ENCODE measurements at places on chromosomes 12 and 14.
A peak's percentile ranks its signal among the peaks of the same experiment; 100 is the strongest.

DNA sequence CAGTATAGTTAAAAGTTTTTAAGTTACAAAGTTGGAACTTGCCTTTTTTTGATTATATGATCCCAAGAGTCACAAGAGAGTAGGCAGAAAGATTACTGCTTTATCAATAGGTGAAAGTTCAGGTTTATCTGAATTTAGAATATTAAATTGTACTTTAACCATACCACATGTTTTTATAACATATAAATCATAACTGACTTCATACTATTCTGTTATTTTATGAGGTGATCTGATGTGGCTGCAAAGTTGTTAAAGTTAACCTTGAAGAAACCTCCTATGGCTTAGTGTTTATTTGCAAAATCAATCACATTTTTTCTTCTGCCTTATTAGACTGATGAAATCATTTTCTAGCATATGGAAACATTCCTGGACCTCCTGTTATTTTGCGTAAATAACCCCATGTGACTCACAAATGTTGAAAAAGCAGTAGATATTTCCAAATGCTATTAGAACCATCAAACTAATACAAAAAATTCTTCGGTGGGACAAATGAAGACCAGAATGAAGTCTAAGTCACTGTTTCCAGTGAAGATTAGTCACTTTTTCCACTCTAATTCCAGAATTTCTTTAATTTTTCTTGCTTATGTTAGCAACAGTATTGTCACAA is 132.1 kb downstream of the RAD51B start:
- DNase-seq, result no peak

DNA sequence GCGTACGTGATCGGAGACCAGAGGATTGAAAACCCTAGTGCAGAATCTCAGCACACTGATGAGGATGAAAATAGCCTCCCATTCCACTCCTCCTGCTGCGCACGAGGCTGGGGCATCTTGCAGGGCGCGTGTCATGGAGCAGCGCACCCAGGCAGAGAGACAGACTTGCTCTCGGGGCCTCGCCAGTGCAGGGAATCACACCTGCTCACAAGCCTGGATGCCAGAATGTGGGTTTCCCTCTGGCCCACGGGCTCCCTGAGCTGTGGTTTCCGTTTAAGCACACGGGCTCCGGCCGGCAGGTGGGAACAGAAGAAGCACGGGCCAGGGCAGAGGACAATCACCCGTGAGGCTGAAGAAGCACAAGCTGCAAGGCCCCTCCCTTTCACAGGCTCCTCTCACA is 2.0 kb downstream of the FGF6 start:
- no peak for DNase-seq

GRCh38 chr12:94740601-94741362 is 90.4 kb upstream of the TMCC3 start:
- DNase-seq, result peak; percentile 83

- DNase-seq, result peak; percentile 92
These were observed at the start of gene SAMD4A for GRCh38 chr14:54566410-54567223. Gene SAMD4A (plus strand): TSS chr14:54567128. CDS start chr14:54567917, 789 bp downstream.

DNA sequence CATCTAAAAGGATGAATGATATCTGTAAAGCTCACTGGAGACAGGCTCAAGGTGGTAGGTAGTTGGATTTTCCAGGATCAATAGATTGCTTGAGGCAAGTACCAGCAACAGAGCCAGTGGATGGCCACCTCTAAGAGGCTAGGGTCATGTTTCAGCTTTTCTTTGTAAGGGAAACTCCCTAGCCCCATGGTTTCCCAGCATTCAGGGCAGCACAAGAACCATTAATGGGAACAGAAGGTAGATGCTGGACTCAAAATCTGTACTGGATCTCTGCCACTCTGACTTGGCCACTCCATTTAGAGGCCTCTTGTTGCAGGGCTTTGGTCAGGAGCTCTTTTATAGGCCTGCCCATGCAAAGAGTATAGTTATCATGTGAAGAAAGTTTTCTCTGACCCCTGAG is 76.1 kb upstream of the DYRK2 start:
- no peak for DNase-seq

- DNase-seq, result peak; percentile 49
These were observed 1.5 kb downstream of the CHD4 start for GRCh38 chr12:6605421-6606330.

GRCh38 chr12:52230364-52231281 is 2.4 kb upstream of the KRT7 start:
- DNase-seq, result peak; percentile 50

DNA sequence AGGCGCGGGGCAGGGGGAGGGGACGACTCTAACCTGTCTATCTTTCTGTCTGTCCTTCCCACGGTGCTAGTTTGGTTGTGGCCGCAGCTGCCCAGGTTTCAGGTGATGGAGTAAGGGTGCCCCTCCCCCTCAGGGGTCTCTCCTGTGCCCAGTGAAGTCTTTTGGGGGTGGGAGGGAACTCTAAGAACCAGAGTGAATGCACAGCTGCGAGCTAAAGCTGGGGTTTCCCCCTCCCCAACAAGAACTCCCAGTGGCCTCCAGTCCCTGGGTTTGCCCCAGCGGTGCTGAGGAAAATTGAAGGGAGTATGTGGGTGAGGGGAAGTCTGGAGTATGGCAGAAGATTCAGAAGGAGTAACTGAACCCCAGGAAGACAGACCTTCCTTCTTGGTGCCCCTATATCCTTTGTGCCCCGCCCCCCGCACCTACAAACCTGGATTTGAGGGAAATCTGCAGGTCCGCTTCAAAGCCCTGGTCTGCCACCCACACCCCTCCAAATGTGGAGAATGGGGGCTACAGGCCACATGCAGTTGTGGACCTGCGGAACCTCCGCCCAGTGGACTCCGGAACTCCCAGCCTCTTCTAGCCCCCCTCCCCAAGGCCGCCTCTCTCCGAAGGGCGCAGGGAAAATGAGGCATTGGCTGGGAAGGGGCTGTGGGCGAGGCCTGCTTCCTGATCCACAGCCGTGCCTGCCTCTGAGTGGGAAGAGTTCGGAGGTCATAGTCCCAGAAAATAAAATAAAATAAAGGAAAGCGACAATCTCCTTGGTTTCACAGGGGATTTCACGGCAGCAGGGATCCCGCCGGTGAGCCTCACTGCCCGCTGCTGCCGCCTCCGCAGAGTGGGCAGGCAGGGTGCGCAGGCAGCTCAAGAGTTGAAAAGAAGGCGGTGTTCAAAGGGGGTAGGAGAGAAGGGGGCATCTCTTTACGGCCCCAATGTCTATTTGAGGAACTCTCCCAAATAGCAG is 3.4 kb upstream of the HOXC9 start:
- DNase-seq, result no peak

DNA sequence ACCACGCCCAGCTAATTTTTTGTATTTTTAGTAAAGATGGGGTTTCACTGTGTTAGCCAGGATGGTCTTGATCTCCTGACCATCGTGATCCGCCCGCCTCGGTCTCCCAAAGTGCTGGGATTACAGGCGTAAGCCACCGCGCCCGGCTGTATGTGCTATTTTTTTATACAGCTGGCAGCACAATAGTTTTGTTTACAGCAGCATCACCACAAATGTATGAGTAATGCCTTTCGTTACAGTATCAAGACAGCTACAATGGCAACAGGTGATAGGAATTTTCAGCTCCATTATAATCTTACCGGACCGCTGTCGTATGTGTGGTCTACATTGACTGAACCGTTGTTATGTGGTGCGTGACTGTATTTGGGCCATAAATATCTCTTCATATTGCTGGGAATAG is 11.6 kb upstream of the MDM2 start:
- no peak for DNase-seq

DNA sequence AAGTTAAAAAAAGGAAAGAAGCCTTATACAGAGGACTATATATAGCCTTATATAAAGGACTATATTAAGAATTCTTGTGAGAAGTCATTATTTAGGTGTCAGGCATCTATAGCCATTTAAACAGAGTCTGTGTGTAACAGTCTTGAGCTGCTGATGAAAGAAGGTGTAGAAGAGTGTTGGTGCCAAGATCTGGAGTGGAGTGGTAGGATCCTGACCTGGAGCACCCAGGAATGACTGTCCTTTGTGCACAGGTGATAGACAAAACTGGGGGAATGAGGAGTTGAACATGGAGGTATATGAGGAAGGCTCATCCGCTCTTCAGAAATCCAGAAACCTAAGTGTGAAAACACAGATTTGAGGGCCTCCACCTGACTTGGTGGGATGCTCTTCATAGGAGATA is 747.3 kb downstream of the NRXN3 start:
- peak; percentile 40 for DNase-seq

DNA sequence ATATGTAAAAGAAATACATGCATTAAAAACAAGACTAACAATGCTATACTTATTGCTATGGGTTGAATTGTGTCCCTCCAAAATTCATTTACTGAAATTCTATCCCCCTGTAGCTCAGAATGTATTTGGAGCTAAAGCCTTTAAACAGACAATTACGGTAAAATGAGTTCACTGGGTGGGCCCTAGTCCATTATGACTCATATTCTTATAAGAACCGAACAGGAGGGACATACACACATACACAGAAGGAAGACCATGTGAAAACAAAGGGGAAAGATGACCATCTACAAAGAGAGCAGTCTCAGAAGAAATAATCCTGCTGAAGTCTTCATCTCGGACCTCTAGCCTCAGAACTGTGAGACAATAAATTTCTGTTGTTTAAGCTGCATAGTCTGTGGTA is 77.1 kb upstream of the ANKS1B start:
- no peak for DNase-seq

DNA sequence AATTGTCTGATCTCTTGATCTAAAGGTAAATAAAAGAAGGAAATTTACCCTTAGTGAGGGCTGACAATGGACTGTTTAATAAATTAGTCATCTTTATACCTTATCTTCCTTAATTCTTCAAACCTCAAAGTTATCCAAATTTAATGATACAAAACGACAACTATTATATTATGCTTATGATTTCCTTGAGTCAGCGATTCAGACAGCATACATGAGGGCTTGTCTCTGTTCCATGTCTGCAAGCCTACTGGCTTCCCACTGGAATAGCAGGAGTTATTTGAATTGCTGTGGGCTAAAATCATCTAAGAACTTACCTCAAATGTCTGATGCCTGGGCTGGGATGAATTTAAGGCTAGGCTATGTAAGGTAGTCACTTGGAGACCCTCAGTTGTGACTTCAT is 197.2 kb upstream of the MDGA2 start:
- peak; percentile 2 for DNase-seq

DNA sequence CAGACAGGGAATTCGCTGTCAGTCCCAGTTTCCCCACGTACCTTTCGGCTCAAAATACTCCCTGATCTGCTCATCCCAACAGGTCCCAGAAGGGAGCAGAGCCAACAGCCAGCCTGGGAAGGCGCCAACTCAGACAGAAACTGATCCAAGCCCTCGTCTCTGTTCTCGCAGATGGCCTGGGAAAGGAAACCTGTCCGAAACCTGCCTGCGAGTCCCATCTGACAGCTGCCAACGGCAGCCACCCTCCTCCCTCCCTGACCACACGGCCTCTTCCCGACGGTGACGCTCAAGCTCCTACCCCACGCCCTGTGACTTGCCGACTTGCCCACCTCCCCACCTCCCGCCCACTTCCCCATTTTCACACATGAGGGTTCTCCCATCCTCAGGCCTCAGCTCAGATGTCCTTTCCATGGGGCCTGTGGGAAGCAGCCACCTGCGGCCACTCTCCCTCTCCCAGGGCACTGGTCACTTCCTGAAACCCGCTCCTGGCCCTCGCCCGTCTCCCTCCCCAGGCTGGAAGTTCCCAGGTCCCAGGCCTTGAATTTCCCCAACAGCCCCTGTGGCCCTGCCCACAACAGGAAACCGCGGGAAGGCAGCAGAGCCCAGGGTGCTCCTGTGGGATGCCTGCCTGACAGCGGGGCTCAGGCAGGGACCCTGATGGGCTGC is 60.9 kb upstream of the FBRSL1 start:
- peak; percentile 64 for DNase-seq

- DNase-seq, result no peak
These were observed 172.1 kb downstream of the MSRB3 start for GRCh38 chr12:65450625-65451024.

DNA sequence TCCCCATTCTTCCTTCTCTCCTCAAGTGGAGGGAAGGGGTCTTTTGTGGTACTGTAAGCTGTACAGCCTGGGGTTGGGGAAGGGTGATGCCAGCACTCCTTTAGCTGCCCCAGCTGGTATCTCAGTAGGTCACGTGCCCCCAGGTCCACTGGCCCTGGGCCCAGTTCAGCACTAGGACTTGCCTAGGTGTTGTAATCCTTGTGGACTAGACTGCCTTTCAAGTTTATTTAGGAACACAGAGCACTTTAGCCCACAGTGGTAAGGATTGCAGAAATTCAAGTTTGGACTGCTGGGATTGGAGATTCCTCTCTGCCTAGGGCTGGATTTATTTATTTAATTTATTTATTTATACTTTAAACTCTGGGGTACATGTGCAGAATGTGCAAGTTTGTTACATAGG is 569.6 kb downstream of the AACS start:
- DNase-seq, result no peak

DNA sequence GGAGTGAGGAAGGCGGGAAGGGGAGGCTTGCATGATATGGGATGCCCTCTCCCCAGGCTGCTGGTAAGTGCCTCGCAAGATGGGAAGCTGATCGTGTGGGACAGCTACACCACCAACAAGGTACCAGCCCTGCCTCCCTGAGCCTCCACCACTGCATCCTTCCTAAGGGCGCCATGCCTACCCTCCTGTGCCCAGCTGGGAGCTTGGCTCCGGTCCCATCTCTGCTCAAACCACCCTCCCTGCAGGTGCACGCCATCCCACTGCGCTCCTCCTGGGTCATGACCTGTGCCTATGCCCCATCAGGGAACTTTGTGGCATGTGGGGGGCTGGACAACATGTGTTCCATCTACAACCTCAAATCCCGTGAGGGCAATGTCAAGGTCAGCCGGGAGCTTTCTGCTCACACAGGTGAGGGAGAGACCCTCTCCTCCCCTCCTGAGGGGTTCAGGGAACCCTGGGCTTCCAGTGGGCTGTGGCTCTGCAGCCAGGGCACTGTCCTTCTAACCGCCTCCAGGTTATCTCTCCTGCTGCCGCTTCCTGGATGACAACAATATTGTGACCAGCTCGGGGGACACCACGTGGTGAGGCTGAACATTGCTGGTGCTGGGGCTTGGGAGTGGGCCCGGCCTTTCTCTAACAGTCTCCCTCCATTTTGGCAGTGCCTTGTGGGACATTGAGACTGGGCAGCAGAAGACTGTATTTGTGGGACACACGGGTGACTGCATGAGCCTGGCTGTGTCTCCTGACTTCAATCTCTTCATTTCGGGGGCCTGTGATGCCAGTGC is 2.6 kb downstream of the GNB3 start:
- peak; percentile 82 for DNase-seq
